ENCODE measurements at places on chromosomes 6 and 20.

- DNase-seq = no peak
Observed at GRCh38 chr6:39128106-39128505, 13.1 kb upstream of the SAYSD1 start.

GRCh38 chr20:37382482-37383120, 36.7 kb downstream of the SRC start:
- no peak for DNase-seq

DNA sequence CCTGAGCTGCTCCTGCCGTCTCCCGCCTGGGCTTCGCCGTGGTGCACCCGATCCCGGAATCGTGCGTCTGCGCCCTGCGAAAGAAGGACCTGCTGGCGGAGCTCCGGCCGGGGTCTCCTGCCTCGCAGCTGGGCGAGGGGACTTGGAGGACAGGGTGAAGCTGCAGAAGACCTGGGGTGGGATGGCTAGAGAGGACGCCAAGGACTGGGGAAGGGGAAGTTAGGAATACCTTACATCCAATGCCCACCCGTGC, 150.2 kb downstream of the PRL start:
- DNase-seq = no peak

DNA sequence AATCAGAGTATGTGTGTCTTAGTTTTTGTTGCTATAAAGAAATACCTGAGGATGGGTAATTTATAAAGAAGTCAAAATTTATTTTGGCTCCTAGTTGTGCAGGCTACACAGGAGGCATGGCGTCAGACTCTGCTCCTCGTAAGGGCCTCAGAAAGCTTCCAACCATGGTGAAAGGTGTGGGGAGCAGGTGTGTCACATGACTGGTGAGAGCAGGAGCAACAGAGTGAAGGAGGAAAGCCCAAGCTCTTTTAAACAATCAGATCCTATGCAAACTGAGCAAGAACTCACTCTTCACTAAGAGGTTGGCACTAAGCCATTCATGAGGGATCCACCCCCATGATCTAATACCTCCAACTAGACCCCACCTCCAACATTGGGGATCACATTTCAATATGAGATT, 1524.3 kb downstream of the HACE1 start:
- DNase-seq = no peak

DNA sequence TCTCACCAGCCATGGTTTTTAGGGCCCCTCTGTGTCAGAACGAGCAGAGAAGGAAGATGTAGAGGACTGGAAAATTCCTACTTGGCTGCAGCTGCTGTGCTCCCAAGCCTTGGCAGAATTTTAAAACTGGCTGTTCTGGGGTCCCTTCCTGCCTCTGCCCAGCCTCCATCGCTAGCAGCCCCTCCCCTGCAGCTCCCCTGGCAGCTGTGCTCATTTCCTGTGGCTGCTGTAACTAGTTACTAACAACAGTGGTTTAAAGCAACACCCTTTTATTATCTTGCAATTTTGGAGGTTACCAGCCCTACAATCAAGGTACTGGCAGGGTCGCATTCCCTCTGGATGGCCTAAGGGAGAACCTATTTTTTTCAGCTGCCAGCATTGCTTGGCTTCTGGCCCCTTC, 3.7 kb upstream of the CST11 start:
- no peak for DNase-seq
